ENCODE measurements at places on chromosomes 3 and 15.
A peak's percentile ranks its signal among the peaks of the same experiment; 100 is the strongest.

- no peak for DNase-seq
Observed at GRCh38 chr15:85649372-85649771, 145.4 kb downstream of the KLHL25 start.

DNA sequence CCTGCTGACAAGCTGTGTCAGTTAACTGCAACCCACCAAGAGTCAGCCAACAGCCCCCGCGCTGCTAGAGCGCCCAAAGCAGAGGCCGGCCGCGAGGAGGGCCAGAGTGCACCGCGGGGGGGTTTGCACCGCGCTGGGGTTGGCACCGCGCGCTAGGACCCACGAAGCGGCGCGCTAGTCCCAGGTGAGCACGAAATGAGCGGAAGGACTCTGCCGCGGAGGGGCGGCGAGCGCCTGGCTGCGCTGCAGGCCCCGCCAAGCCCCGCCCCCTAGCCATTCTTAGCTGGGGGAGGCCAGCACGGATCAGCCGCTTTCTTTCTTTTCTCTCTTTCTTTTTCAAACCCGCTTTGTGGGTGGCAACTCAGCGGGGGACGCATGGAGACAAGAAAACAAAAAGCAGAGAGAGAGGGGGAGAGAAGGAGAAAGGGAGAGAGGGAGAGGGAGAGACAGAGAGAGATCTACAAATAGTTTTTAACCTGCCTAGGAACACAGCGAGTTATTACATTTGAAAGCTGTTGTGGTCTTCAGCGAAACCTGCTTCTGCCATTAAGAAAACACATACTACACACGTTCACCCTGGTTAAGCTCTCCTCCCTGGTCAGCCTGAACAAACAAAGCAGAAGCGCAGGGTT, 6.9 kb upstream of the FOXB1 start:
- DNase-seq = peak; percentile 85

DNA sequence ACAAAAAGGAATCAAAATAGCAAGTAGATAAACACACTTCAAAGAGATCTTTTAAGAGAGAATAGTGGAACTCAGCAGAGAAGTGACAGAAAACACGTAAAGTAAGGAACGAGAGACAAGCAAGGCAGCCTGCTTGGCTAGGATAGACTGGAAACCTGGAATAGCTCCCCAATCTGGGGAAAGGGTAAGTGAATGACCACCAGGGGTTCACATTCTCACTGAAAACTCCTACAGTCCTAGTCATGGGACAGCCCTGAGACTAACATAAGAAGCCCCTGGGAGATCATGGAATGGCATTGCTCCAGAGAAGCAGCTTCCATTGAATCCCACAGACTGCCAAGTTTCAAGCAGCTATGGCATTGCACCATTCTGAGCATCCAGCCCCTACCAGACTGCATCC, 363.6 kb upstream of the ARPP21 start:
- no peak for DNase-seq

DNA sequence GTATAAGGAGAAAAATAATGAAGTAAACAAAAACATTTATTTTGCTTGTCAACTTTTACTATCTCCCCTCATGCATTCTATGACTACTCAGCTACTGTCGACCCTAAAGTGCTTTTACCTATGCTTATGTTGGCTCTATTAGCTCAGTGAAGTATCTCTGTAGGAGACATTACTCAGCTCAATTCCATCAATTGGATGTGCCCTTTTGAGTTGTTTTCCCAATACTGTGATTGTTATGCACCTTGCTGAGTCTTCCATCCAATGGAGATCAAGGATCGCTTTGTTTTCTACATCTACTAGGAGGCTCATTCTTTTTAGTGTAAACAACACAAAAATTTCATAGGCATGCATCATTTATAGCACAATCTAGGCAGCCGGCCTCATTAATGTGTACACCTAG, 403.8 kb upstream of the ARL6 start:
- no peak for DNase-seq

GRCh38 chr15:34514251-34514670, 69.2 kb downstream of the GOLGA8B start:
- DNase-seq = no peak

DNA sequence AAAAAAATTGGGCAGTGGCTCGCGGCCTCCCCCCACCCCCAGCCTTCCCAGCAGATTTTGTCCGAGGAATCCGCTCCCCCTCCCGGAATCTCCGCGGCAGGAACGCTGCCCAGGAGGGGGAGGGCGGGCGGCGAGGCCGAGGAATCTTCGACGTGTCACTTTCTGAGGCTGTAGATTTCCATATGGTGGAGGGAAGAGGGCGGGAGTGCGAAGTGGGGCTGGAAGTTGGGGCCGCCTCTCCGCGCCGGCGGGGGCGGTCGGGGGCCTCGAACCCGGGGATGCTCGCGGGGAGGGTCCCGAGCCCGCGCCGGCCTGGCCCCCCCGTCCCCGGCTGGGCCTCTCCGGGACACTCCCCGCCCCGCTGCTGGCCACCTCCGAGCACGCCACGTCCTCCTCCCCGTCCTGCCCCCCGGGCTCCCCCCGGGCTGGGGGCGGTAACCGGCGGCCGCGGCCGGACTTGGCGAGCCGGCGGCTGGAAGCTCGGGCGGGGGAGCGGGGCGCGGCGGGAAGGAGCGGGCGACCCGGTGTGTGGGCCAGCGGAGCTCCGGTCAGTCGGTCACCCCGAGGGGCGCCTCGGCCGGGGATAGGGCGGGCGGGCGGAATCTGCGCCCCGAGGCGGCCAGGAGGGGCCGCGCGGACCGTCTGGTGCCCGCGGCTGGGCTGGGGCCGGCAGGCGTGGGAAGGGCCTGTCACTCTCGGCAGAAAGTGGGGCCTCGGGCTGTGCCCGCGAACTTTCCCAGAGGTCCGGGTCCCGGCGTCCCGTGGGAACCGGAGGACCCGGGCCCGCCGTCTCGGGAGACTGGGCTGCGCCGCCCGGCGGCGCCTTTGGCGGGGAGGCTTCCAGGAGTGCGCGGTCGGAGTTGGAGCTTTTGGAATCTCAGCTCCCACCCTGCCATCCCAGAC, 951 bp downstream of the FNDC3B start:
- DNase-seq = peak; percentile 66

Measured in NCI-H510A treated with DMSO at 0.1 percent for 48 hours (cell line).